ENCODE measurements at places on chromosomes 16 and 17.

DNA sequence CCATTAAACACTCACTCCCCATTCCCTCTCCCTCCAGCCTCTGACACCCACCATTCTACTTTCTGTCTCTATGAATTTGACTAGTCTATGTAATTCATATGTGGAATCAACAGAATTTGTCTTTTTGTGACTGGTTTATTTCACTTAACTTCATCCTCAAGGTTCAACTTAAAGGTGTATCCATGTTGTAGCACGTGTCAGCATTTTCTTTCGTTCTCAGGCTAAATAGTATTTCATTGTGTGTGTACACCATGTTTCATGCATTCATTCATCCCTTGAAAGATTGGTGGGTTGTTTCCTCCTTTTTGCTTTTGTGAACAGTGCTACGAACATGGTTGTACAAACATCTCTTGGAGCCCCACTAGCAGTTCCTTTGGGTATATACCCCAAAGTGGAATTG is 36.0 kb downstream of the ATP2C2 start:
- no peak for DNase-seq

DNA sequence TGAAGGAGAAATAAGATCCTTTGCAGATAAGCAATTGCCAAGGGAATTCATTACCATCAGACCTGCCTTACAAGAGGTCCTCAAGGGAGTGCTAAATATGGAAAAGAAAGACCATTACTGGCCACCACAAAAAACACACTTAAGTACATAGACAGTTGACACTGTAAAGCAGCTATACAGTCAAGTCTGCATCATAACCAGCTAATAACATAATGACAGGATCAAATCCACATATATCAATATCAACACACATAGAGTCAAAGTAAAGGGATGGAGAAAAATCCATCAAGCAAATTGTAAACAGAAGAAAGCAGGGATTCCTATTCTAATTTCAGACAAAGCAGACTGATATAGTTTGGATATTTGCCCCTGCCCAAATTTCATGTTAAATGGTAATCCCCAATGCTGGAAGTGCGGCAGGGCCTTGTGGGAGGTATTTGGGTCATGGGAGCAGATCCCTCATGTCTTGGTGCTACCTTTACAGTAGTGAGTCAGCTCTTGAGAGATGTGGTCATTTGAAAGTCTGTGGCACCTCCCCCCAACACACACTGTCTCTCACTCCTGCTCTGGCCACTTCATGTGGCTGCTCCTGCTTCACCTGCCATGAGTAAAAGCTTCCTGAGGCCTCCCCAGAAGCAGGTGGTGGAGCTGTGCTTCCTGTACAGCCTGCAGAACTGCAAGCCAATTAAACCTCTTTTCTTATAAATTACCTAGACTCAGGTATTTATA is 32.8 kb downstream of the TANC2 start:
- no peak for DNase-seq

GRCh38 chr17:65975878-65976277 is 216.1 kb downstream of the CEP112 start:
- DNase-seq = no peak

GRCh38 chr16:3180445-3180878 is 7.5 kb upstream of the OR1F1 start:
- DNase-seq = no peak

- DNase-seq = no peak
Observed at GRCh38 chr16:87829622-87829980, 39.7 kb downstream of the SLC7A5 start.

DNA sequence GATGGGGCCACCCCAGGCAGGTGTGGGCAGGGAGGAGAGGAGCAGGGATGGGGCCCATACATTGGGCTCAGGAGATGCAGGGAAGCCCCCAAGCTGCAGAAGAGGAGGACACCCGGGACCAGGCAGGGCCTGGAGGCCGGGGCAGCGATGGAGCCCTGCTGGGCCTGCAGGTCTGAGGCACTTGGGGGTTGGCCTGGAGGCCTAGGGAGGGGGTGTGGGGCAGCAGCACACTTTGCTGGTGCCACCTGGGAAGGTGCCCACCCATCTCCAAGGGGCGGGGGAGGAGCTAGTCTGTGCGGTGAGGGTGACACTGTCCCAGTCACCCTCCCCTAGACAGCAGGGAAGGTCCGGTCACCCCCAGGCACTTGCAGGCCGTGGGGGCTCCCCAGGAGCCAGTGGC is 6.4 kb upstream of the CCDC57 start:
- DNase-seq = no peak

DNA sequence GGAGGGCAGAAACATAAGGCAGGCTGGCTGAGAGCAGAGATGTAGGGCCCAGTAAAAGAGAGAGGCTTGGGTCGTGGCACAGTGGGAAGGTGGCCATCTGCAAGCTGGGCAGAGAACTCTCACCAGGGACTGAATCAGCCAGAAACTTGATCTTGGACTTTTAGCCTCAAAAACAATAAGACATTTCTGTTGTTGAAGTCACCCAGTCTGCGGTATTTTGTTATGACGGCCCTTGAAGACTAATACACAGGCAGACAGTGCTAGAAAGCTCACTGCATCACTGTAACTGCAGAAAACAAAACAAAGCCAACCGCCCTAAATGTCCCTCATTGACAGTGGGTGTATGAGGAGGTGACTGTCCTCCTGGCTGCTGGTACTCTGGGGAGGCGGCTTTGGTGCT is 3.9 kb upstream of the JPH3 start:
- no peak for DNase-seq

GRCh38 chr17:202501-202951 is 21.1 kb upstream of the DOC2B start:
- DNase-seq = no peak

- DNase-seq = no peak
Observed at GRCh38 chr17:5911919-5912318, 158.3 kb upstream of the WSCD1 start.

DNA sequence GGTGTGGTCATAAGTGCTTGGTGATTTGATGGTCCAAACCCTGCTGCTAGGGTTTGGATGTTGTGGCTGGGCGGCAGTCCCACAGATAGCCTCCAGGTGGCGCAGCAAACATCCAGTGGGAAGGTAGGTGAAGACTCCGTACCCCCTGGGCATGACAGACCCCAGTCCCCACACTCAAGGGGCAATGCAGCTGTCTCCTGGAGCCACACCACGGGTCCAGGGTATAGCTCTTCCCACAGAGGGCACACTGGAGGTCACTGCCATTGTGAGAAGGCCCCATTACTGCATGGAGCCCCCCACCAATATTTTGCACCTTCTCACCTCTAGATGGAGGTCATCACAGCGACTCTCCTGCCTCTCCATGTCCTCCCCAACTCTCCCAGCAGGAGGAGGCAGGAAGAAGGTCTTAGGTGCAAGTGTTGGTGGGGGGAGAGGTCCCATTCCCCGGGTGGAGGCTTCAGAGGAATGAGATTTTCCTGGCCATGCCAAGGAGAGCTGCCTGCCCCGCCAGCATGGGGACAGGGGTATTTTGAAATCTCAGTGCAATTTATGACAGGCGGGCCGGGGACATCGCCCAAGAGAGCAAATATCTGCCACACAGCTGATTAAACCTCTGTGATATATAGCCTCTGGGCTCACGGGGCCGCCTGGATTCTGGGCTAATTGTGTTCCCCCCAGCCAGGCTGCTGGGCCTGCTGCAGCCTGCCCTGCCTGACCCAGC is 17.1 kb upstream of the C17orf113 start:
- DNase-seq = peak; percentile 24

DNA sequence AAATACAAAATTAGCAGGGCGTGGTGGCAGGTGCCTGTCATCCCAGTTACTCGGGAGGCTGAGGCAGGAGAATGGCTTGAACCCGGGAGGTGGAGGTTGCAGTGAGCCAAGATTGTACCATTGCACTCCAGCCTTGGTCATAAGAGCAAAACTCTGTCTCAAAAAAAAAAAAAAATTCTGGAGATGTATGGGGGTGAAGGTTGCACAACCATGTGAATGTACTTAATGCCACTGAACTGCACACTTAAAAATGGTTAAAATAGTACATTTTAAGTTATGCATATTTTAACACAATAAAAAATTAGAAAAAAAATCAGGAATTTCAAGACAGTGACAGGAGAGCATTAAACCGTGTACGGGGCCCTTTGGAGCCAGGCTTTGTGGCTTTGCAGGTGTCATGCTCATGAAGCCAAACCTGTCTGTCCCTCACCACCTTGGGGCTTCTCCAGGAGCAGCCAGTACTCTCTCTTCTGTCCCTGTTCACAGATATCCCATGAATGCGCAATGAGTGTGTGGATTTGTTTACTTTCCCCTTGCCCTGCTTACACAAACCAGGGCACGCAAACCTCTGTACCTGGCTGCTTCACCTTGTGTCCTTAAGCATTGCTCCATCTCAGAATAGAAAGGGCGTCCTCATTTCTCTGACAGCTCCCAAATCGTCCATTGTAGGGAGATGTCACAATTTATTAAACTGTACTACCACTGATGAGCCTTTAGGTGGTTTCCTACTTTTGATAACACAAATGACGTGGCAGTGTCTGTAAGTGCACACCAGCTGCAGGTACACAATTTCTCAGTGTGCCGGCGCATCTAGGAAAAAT is 58.2 kb upstream of the CBX4 start:
- no peak for DNase-seq

DNA sequence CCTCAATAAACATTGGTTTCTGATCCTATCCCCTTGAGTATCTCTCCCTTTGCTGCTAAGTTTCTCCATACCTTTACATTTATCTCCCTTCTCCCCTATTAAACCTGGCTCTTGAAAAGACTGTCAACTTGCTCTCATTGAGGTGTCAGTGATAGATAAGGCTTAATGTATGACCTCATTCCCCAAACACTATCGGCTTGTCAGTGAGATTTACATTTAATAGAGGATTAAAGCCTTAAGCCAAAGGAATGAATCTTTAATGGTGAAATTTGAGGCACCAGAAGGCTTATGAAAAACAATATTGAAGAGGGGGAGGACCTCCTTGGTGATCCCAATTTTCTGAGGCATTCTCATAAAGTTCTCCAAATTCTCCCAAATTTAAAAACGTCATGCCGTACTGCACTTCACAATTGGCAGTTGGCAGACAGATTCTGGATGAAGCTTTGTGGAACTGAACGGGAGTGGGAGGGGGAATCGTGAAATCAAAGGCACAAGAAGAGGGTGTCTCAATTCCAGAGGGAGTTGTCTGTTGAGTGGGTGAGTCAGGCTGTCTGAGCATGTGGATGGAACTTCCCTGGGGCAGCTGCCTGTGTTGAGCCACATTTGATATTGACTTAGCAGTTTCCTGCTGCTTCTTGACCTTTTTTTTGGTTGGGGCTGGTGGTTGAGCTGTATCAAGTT is 478.8 kb downstream of the NPIPA7 start:
- no peak for DNase-seq

- DNase-seq = no peak
Observed at GRCh38 chr16:80260906-80261311, 279.9 kb upstream of the DYNLRB2 start.

GRCh38 chr17:59508999-59509625 is 56.3 kb upstream of the DHX40 start:
- DNase-seq = no peak

DNA sequence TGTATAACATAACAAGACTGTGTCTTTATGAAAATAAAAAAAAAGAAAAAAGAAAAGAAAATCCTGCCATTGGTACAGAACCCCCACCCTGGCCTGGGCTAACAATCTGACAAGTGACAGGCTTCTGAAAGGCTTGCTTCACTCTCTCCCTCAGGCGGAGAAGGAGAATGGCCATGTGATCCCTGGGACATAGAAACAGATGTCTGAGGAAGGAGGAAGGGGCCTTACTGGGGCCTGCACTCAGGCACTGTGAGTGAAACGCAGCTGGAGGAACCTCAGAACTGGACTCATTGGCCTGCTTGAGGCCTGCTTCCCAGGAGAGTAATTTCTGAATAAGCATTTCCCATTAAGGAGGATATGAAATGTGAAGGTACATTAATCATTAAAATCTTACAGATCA is 17.5 kb downstream of the MAP3K14 start:
- DNase-seq = no peak

GRCh38 chr17:49717371-49717861 is 9.7 kb upstream of the SLC35B1 start:
- DNase-seq = peak; percentile 69

DNA sequence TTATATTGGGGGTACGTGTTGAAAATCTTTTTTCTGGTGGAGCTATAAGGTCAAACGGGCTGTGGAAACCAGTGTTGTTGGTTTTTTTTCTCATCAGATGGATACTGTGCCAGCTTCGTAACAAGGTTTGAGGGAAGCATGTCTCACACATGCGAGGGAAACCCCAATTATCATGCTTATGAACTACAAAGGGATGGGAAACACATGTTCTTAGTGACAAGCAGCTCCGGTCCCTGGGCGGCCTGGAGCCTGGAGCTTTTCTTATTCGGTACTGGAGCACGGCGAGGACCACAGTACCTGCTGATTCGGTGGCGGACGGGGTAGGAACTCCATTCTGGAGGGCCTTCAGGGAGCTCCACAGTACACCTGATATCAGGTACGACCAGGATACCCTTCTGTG is 12.5 kb downstream of the SLC43A2 start:
- no peak for DNase-seq

- DNase-seq = no peak
Observed at GRCh38 chr16:53896722-53897121, 192.8 kb downstream of the FTO start.

GRCh38 chr17:67523101-67523500 is 146.0 kb downstream of the PITPNC1 start:
- DNase-seq = no peak

- DNase-seq = no peak
Observed at GRCh38 chr16:76428858-76429257, 151.7 kb downstream of the CNTNAP4 start.

- no peak for DNase-seq
Observed at GRCh38 chr17:17207998-17208397, 1.9 kb upstream of the PLD6 start.

DNA sequence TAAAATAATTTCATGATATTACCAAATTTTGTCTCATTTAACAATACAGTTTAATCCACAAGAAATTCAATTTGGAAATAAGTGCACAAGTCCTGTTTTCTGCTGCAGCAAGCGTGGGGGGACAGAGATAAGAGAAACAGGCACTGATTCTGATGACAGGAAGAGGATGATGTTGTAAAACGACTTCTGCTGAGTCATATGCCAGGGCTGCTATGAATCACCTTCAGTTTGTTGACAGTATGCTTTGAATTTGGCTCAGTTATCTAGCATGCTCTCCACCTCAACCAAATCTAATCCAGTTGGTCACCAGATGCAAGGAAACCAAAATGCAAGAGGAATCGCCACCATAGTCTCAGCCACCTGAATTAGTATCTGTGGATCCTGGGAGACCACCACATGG is 244.1 kb upstream of the MON1B start:
- no peak for DNase-seq

DNA sequence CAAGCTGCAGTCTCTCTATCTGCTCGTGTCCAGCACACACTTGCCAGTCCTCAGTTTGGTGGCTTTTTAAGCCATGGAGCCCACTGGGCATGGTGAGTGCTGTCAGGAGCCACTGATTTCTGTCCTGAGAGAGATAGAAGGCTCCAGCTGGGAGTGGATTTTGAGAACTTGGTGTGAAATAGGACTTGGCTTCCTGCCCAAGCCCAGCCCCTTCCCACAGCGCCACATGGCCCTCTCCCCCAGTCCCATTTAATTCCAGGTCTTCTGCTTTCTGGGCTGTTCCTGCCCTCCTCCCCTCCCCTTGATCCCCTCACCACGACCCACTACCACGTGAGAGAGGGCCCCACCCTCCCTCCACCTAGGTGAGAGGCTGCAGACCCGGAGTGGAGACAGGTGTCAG is 14.4 kb upstream of the ABCC3 start:
- no peak for DNase-seq

GRCh38 chr17:28665994-28666393 is 4.0 kb downstream of the SUPT6H start:
- DNase-seq = no peak

Data from T-helper 2 cell (primary cell).